ENCODE measurements at places on chromosomes 16 and 17. TPM values are rescaled to one million over a fixed set of nuclear protein-coding genes. Genes with fewer than 3 reads are reported as not detected.

Gene CDR2L
- 0.50 TPM for total RNA-seq

Gene SLC5A11
- total RNA-seq, result not detected

Gene TAC4
- not detected for total RNA-seq

Gene SLC22A31
- total RNA-seq, result 0.23 TPM

Gene C17orf67
- total RNA-seq, result 4.2 TPM

Gene C16orf54
- 94.6 TPM for total RNA-seq

Gene GEMIN4
- 23.1 TPM for total RNA-seq

DNA sequence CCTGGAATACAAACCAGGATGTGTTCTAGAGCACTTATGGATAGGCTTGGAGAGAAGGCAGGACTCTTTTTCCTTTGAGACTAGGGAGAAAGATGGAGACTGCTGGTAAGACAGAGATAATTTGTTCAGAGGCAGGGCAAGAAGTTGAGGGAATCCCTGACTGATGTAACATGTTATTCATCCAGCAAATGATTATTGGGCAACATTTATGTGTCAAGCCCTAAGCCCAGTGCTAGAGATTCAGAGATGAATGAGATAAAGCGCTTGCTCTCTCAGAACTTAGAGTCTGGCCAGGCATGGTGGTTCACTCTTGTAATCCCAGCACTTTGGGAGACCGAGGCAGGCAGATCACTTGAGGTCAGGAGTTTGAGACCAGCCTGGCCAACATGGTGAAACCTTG lies 47.8 kb upstream of the NUFIP2 start:
- no peak for DNase-seq

DNA sequence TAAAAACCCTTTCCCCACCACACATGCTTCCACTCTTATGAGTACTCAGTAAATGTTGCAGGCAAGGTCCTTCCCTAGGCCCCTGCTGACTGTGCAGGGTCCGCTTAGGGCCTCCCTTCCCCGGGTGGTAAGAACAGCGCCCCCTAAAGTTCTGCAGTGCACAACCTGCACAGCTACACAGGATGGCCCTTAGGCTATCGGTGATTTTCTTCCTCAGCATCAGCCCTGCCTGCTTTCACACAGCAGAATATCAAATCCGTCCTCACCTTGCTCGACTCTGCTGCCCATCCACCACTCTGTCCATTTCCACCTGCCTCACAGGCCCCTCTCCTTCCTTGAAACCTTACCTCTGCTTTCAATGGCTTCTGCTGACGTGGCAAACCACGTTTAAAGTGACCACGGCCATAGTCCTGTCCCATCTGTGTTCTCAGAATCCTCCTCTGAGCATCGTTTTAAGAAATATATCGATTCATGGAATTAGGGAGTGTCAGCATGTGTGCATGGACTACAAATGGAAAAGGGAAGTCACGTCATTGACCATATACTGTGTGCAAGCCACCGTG lies 51.4 kb upstream of the TMEM132E start:
- DNase-seq, result no peak

GRCh38 chr17:79775632-79776031 lies 2.3 kb upstream of the CBX2 start:
- DNase-seq, result no peak

DNA sequence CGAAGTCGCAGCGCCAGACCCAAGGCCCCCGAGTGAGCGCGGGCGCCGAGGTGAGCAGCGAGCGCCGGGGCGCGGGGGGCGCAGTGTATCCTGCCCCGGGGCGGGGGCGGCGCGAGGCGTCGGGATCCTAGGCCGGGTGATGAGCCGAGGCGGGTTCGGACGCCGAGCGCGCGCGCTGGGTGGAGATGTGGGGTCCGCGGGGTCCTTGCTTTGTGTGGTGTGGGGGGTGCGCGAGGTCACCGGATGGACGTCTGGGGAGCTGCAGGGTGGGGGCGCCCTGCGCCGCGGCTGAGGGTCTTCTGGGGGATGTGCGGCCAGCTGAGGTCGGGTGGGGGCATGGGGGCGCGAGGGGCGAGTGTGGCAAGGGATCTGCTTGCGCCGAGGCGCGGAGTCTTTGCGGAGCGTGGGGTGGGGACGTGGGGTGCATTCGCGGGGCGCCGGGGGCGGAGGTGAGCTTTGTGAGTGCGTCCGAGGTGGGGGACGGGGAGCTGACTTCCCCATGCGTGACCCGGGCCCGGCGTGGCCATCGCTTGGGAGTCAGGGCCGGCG lies 560 bp downstream of the RAI1 start:
- DNase-seq, result peak; percentile 38

GRCh38 chr17:65824901-65825300 lies 263.5 kb upstream of the AXIN2 start:
- no peak for DNase-seq

DNA sequence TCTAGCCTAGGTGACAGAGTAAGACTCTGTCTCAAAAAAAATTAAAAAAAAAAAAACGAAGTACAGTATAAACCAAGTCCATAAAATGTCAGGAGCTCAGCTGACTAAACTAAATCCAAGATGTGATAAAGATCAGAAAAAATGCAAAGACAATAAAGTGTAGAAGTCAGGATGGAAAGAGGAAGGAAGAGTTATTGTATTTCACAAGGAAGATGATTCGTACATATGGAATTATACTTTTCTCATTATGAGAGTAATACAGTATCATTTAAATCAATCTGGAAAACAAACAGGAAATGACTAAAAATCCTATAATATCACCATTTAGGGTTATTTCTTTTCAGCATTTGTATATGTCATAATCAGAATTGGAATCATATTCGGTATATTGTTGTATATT lies 11.4 kb upstream of the APOH start:
- DNase-seq, result no peak

GRCh38 chr17:70201872-70202419 lies 32.6 kb downstream of the KCNJ2 start:
- DNase-seq, result no peak

DNA sequence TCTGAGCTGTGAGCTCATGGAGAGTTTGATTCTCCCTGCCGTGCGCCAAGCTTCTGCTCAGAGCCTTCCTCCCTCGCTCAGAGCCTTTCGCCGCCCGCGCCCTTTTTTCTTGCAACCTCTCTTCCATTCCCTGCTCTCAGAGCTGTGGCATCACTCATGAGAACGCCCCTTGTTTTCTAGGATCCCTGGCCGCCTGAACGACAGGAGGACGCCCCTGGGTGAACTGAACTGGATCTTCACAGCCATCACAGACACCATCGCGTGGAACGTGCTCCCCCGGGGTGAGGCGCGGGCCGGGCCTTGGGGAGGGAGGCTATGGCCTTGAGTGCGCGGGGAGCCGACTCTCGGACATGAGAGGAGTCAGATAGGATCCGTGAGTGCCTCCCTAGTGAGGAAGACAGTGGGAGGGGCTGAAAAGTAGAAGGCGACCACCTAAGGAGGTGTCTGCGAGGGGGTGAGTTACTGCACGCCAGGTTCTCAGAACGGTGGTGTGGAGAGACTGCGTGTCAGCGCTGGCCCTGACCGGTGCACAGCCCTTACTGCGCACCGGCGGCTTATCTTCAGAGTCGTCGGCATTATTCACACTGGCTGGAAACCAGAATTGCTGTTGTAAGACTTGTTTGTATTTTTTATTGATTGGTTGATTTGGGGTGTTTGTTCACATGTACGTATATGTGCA lies 169.5 kb upstream of the CHMP6 start:
- DNase-seq, result no peak

DNA sequence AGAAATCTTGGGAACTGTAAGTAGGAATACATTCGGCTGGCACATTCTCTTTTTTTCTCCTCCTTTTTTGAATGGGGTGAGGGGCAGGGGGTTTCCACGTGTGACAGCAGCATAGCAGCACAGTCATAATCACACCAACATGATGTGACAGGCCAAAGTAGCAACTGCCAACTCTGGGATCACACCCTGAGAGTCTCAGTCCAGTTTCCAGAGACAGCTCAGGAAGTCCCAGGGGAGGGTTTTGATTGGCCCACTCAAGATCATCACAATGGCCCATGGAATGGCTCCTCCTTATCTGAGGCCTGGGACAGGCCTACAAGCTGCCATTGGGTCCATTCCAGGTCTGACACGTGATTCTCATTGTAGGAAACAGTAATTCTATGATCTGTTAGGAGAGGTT lies 207.1 kb upstream of the ASIC2 start:
- no peak for DNase-seq

DNA sequence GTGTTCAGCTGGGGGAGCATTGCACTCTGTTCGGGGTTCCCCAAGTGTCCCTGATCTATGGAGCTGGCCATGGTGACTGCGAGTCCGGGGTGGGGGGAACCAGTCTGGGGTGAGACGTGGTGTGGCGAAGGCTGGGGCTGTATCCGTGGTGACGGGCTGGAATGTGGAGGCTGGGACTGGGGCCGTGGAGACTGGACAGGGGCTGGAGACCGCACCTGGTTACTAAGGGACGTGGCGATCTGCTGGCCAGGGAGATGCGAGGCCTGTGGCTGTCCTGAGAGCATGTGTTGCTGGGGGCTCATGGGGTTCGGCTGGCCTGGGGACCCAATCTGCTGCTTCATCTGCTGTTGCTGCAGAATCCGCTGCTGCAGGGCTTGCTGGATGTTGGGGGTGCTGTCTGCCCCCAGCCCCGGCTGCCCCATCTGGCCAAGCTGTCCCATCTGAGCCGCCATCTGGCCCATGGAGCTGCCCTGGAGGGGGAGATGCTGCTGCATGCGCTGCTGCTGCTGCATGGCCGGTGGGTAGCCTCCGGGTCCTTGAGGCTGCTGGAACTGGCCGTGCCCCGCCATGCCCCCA lies 10.6 kb upstream of the TRAP1 start:
- no peak for DNase-seq

- DNase-seq, result no peak
These were observed 113.3 kb downstream of the UTP18 start for GRCh38 chr17:51373489-51374152.

DNA sequence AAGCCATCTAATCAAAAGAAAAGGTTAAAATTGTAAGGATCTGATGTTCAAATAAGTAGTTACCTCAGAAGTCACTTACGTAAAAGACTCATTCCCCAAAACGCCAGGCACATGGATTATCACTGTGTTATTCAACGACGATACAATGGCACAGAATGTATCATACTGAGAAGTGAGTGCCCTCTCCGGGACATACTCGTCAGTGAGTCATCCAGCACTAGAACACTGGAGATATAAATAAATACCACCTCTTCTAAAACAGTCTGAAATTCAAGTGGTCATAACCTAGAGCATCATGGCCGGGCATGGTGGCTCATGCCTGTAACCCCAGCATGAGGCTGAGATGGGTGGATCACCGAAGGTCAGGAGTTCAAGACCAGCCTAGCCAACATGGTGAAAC lies 24.9 kb downstream of the USP31 start:
- no peak for DNase-seq

Measured in activated CD4-positive, alpha-beta memory T cell treated with anti-CD3 and anti-CD28 coated beads, Interleukin-2, amount 10 ng/mL, durations not matched to agents 7 days and 5 days (primary cell).